ENCODE measurements at places on chromosomes 6 and 20.
A peak's percentile ranks its signal among the peaks of the same experiment; 100 is the strongest.

- peak; percentile 72 for DNase-seq
Measured at GRCh38 chr6:108560463-108561308, at the start of gene FOXO3. TSS of gene FOXO3 (plus strand) at chr6:108560917. CDS start at chr6:108561209, 292 bp downstream.

- peak; percentile 77 for DNase-seq
Measured at GRCh38 chr6:29976588-29977424, 34.5 kb downstream of the HLA-A start.

DNA sequence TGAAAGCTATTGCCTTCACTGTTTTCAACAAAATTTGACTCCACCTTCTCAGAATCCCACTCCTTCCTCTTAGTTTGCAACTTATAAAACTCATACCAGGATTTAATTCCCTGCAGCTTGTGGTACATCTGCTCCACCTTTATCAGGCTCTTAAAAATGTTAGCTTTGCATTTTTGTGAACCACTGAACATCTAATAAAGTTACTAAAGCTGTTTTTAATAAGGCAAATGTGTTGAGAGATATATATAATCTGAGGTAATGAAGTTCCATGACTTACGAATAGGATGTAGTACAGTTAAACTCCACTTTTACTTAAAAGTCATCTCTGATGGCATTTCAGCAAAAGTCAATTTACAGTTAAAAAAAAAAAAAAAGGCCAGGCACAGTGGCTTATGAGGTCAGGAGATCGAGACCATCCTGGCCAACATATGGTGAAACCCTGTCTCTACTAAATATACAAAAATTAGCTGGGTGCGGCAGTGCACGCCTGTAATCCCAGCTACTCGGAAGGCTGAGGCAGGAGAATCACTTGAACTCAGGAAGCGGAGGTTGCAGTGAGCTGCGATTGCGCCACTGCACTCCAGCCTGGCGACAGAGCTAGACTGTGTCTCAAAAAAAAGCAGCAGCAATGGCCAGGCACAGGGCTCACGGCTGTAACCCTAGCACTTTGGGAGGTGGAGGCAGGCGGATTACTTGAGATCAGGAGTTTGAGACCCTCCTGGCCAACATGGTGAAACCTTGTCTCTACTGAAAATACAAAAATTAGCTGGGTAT is 106.2 kb downstream of the KIF13A start:
- DNase-seq = no peak

- DNase-seq = no peak
Measured at GRCh38 chr20:8317448-8317847, 185.4 kb downstream of the PLCB1 start.

GRCh38 chr6:128519132-128519930 is 1.1 kb downstream of the PTPRK start:
- peak; percentile 87 for DNase-seq

GRCh38 chr6:27605401-27606342 is 132.8 kb upstream of the ZNF184 start:
- DNase-seq = peak; percentile 61

GRCh38 chr20:46458866-46459750 is 52.7 kb upstream of the ELMO2 start:
- no peak for DNase-seq

- DNase-seq = no peak
Measured at GRCh38 chr6:92069781-92070180, 1349.6 kb downstream of the EPHA7 start.

- no peak for DNase-seq
Measured at GRCh38 chr6:105810922-105811482, 275.1 kb upstream of the PRDM1 start.

DNA sequence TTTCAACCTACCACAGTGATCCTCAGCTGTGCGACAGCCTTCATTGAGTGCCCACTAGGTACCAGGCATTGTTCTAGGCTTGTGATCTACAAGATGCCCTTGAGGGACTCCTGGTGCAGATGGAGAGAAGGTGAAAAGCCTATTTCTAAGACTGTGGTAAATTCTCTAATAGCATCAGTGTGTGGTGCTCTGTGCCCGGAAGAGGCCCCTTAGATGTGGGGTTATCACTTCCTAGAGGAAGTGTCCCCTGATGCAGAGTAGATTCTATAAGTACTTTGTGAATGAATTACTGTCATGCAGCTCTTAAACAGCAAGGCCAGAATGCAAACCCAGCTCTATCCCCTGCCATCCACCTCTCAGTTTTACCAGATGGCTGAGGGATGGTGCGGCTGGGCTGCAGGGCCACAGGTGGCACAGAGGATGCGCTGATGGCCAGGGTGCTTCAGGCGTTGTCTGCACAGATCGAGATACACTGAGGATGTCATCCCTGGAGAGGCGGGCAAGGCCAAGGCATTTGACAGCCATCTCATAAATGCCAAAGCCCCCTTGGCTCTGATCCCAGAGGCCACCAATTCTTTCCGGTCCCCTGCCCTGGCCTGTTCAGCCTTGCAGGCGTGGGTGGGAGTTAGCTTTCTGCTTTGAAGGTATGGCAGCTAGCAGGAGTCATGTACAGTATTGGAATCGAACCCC is 96.7 kb downstream of the TOX2 start:
- no peak for DNase-seq

DNA sequence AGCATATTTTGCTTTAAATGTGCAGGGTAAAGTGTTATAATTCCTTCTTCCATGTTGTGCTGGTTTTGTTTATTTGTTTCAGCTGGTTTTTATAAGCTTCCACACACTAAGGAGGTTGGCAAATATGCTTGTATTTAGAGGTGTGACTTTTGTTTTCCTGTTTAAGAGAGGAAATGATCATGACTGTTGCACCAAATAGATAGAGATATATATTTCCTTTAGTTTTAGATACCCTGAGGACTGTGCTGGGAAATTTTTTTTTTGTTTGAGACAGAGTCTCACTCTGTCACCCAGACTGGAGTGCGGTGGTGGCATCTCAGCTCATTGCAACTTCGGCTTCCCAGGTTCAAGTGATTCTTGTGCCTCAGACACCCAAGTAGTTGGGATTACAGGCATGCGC is 5.8 kb downstream of the TBPL1 start:
- DNase-seq = no peak

- no peak for DNase-seq
Measured at GRCh38 chr20:63281742-63282665, 9.4 kb downstream of the ARFGAP1 start.

- DNase-seq = no peak
Measured at GRCh38 chr6:132004668-132005067, 53.5 kb upstream of the CCN2 start.

DNA sequence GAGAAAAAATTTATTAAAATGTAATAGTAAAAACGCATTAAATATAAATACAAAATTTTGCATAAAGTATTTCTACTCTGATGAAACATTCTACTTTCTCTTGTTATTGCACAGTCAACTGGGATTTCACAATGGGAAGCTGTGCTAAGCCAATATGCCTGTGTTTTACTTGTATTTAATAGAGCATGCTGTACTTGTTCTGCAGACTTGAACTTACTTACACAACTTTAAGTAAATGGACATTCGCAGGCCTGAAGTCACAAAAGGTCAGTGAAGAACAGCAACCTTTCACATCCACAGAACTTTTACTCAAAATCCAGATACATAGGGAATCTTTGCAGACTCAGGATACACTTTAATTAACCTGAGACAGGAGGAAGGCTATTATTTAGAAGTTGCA is 409.5 kb downstream of the BTBD3 start:
- no peak for DNase-seq
